Activated CD4-positive, alpha-beta memory T cell treated with anti-CD3 and anti-CD28 coated beads for 36 hours (primary cell): ENCODE measurements at places on chromosomes 13 and 19.

GRCh38 chr13:23684647-23685046 lies 114.4 kb downstream of the TNFRSF19 start:
- DNase-seq = no peak

DNA sequence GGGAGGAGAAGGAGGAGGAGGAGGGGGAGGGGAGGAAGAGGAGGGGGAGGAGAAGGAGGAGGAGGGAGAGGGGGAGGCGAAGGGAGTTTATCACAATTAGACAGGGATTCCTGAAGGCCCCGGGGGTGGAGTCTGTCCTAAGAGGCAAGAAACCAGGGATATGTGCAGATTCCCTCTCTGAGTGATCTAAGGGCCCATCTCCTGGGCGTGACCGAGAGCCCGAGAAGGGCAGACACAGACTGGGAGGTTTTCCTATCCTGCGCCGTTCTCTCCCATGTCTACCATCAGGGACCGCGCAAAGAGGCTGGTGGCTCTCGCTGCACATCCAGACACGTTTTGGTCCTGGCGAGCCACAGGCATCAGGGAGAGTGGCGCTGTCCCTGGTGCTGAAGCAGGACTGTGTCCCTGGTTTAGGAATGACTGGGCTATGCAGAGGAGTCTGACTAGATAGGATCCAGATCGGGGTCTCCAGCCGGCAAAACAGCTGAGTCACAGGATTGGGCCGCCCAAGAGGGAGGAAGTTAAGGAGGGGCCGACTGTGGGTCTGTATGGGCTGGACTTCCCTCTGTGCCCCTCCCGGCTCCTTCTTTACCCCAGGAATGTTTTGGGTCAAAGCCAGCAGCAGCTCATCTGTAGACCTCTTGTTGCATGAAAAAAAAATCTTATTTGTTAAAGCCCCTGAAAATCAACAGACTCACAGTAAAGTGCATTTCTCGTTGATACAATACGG lies 17.9 kb upstream of the ZNF175 start:
- DNase-seq = peak; percentile 70

GRCh38 chr19:49894879-49895565 lies 1.7 kb downstream of the IL4I1 start:
- DNase-seq = peak; percentile 87

DNA sequence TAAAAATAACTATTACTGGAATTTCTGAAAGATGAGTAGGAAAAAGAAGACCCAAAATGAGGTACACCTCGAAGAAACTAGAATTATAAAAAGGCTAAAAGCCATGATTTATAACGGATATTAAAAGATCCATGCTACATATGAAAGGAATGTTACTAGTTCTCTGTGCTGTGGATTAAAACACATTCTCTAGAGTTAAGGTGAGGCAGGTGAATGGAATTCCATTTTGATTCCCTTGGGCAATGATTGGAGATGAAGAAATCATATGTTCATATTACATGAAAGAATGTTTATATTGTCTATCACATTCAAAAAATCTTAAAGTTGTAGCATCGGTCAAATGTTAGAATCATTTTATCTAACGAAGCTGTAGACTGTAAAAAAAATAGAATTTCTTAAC lies 783.7 kb downstream of the PCDH9 start:
- no peak for DNase-seq

DNA sequence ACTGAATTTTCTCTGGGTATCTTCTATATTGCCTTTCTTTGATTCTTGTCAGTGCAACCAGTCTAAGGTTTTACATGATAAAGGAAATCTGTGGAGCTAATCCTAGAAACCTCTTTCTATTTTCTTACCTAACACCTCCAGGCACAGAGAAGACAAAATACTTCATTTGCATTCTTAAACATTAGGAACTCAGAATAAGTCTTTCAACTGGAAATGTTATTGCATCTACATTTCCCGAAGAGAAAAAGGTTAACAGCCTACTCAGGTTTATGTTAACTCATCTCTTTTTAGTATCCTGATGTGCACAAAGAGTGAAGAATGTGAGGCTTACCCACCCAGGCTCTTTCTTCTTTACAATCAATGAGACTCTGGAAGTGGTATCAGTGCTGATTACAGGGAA lies 106.7 kb downstream of the PCCA start:
- DNase-seq = no peak

DNA sequence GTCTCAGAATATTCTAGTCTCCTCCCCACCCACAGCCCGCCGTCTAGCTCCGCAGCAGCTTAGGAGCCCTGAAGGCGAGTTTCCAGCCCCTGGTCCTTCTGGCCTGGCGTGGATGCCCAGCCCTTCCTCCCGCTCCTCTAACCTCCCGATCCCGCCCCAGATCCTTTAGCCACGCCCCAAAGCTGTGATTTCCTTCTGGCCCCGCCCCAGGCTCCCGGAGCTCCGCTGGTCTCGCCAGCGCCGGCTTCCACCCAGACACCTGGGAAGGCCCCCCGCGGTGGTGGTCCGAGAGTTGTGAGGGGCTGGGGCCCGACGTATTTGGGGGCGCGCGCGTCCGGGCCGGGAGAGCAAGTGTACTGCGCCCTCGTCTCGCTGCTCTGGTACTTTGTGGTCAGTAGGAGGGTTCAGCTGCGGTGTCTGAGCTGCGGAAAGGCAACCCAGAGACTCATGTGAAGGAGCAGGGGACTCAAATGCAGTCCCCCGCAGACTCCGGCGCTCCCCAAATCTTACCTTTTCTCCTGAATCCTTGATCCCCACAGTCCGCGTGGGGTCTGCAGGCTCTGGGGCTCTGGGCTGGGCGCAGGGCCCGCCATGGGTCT lies at the start of gene CGB7:
Gene CGB7, minus strand, starts transcription at position 114 of the 599 bp plus-strand sequence. CDS start 2,374 bp downstream, outside the sequence.
- DNase-seq = peak; percentile 61

DNA sequence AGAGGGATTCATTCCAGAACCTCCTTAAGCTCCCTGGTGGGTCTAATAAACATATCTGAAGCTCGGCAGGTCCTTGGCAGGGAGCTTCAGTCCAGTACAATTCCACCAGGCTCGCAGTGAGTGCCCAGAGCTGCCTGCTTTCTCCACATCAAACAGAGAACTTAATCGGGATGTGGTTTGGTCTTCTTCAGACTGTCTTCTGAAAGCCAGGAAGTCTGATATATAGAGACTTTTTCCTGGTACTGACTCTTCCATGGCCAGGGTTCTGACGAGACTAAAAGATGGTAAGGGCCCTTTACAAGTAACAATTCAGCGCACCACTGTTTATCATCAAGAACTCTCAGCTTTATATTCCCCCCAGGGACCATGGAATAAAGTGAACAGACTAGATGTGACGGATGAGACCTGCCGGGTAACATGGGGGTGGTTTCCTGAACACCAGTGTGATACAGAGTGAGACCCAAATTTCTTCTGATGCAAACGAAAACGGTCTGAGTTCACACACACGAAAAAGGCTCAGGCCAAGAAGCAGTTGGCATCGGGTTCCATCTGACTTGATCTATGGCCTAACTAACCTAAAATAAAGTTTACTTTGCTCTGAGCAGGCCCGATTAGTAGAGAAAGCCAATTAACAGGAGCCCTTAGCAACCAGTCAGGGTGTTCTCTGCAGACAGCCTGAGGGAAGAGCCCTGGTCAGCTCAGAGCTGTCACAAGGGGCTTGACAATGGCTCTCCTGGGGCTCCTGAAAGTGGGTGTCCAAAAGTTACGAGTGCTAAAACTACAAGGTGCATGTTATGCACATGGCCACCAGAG lies 29.0 kb downstream of the RANBP3 start:
- peak; percentile 42 for DNase-seq
